ENCODE measurements at places on chromosomes 2 and 18.

DNA sequence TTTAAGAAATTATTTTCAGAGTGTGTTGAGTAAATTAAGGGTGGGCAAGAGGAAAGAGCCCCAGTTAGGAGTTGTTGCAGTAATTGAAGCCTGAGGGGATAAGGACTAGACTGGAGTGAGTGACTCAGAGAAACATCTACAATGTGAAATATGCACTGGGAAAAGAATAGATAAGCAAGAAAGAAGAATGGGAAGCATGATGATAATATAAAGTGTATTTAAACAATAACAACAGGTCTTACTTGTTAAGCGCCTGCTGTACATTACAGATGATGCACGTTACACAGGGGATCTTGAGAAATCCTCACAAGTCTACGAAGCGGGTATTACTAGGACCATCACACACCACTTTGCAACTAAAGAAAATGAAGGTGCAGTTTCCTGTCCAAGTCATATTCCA, 73.6 kb upstream of the STK17B start:
- no peak for DNase-seq

DNA sequence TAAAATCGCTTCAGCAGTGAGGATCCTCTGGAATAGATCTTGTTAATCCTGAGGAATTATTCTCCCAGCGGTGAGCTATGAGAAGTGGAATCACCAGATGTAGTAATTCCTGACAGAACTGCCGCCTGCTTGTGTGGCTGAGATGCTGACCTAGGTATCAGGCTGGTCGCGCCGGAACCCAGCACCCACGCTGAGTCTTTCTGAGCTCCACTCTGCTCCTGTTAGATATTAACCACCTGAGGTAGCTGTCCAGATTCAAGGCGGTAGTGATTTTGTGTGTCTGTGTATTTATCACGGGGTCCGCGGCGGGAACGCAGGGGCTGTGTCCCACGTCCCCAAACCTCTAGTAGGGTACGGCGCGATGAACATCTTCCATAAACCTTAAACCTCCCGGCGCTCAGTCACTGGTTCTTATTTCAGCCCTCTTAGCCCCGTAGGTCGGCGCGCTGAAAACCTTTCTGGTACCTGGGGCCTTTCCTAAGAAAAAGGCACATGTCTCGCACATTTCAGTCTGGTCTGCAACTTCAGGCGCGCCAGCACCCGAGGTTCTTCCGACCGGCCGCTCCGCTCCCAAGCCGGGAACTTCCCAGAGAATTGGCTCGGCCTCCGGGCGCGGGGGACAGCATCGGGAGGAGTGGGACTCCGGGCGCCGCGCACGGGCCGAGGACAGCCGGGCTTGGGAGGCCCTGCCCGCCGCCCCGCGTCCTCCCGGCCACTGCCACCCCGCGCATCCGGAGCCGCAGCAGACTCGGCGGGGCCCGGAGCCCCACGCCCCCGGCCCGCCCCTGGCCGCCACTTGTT, 542 bp upstream of the CNNM3 start:
- DNase-seq: no peak

- DNase-seq: no peak
These were observed 169.0 kb downstream of the PRPF40A start for GRCh38 chr2:152548111-152548875.

DNA sequence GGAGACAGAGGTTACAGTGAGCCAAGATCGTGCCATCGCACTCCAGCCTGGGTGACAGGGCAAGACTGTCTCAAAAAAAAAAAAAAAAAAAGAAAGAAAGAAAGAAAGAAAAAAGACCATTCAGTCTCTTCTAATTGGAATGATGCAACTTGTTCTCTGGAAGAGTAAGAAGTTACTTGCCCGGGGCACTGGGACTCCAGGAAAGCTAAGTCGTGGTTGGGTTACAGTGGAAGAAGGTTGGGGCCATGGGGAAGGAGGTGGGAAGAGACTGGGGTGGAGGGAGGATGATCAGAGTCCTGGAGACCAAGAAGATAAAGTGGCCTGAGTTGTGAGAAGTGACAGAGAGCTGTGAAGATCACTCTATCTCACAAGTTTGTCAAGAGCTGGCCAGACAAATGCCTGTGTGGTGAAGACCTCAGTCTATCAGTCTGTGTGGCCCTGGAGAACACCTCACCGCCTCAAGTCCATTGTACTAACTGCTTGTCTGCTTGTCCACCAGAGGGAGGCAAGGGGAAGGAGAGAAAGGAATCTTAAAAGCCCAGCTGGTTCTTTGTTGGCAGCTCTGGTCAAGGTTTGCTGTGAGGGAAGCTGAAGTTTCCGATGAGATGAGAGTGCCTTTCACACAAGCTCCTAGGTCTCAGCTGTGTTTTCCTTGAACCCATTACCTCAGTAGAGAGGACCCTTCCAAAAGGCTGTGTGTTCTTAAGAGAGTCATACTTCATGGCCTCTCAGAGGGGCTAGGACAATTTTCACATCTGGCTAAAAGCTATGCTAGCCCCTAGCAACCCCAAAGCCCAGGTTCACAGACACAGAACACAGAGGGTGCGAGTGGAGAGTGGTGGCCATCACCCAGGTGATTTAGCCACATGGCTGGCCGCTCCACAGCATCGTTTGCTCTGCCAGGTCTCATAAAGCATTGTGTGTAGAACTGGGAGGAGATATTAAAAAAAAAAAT, 72.0 kb upstream of the TMEM178A start:
- peak; percentile 73 for DNase-seq

DNA sequence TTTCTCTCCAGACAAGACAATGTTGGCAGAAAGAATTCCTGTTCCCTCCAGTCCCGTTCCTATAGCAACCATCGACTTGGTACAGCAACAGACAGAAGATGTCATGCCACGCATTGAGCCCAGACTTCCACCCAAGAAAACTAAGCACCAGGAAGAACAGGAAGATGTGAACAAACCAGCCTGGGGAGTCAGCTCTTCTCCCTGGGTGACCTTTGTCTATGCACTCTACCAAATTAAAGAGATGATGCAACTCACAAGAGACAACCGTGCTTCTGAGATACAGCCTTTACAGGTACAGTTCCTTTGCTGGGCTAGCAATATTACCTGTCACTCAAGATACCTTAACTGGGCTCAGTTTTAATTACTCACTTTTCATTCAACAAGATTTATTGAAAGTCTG, 37.1 kb downstream of the NEMP2 start:
- no peak for DNase-seq

GRCh38 chr18:77087393-77088141, 45.0 kb downstream of the MBP start:
- DNase-seq: no peak

- no peak for DNase-seq
These were observed 44.0 kb upstream of the UBE2F start for GRCh38 chr2:237922641-237923361.

DNA sequence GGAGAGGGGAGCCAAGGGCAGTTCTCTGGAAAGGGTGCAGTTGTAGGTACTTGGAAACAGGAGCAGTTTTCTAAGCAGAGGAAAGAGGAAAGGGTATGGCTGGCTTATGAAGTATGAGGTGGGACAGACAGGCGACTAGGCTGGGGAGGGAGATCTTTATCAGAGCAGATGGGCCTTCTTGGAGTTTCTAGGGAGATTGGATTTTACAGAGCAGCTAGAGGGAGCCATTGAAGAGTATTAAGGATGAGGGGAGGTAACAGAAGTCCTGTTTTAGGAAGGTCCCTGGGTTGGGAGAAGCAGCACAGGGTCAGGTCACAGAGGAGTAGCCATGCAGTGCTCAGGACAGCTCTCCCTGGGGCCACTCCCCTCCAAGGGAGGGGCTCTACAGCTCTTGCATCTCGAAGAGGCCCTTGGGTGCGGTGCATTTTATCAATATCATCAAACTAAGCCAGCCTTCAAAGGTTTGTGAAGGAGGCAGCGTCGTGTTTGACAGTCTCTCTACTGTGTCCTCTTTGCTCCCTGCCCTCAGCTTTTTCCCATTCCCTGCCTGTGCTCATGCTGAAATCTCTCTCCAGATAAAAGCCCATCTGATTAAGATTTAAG, 154.3 kb downstream of the SETBP1 start:
- no peak for DNase-seq

- DNase-seq: no peak
These were observed 66.7 kb upstream of the FAM136A start for GRCh38 chr2:70368545-70368944.

- DNase-seq: no peak
These were observed 84.3 kb downstream of the TNS1 start for GRCh38 chr2:217918308-217919024.

- DNase-seq: no peak
These were observed 142.9 kb upstream of the SH3BP4 start for GRCh38 chr2:234808907-234809306.

GRCh38 chr2:238853218-238853617, 5.3 kb downstream of the TWIST2 start:
- no peak for DNase-seq

GRCh38 chr18:32238635-32239268, 48.9 kb downstream of the MEP1B start:
- DNase-seq: no peak

DNA sequence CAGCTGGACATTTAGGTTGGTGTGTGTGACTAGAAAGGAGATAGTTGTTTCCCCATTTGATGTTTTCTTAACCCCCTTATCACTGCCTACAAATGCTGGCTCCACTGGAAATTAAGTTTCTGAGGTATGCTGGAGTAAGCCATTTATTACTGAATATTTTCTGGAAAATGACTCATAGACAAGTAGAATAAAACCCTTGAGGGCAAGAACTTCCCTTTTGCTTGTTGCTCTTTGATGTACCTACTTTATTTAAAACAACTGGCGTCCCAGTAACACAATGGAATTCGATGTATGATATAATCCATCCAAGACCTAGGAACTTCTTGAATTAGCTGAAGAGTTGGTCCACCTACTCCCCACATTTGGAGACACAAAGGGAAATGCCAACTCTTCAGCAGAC, 33.3 kb upstream of the SESTD1 start:
- no peak for DNase-seq

- DNase-seq: no peak
These were observed 200.3 kb downstream of the PRKCE start for GRCh38 chr2:45851576-45852304.

DNA sequence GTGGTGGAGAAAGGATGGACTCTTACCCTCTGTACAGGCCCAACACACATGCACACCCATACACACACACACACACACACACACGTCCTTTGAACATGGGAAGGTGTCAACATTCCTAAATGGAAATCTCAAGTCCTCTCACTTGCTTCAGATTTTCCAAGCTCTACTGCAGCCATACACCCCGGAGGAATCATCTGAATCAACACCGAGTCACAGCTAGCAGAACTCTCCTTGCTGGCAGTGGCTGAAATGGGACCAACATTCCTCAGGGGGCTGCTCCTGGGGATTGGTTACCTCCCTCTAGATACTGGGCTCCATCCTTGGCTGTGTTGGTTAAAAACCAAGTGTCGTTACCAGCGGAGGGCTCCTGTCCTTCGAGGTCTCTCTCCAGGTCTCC, 112.7 kb downstream of the BCL11A start:
- no peak for DNase-seq

DNA sequence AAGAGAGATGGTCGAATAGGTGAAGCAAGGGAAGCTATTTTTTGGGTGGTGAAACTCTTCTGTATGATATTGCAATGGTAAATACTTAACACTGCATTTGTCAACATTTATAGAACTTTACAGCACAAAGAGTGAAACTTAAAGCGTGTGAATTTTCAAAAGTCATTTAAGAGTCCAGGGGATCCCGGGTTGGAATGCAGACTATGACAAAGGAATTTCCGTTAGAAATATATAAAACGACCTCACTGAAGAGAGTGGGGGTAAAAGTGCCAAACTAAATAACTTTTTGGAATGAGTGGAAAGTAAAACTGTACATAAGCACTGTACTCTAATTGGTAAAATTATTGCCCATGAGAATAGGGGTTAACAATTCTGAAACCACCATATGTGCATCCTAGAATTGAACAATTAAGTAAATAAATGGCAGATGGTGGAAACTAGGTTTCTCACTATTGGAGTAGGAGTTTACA, 191.0 kb upstream of the FN1 start:
- DNase-seq: no peak

DNA sequence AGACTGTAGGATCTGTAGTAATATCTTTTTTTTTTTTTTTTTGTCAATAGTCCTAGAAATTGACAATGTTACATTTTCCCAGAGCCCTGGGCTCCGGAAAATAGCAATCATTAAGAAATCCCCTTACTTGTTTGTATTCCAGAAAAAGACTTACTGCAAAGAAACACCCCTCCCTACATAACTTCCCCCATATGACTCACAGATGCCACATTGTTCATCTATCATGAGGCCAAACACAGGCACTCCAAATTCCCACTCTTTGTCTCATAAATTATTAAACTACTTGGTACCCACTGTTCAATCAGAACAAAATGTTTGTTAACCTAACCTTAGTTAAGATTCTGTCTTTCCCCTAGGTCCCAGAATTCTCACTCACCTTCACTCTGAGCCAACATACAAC, 53.5 kb downstream of the TEX51 start:
- no peak for DNase-seq

DNA sequence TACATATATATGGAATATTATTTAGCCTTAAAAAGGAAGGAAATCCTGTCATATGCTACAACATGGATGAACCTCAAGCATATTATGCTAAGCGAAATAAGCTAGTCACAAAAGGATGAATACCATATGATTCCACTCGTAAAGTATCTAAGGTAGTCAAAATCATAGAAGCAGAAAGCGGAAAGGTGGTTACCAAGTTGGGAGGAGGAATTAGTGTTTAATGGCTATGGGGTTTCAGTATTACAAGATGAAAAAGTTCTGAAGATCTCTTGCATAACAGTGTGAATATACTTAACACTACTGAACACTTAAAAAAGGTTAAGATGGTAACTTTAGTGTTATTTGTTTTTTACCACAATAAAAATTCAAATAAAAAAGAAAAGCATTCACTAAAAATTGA, 99.0 kb downstream of the MGAT5 start:
- no peak for DNase-seq

GRCh38 chr18:45248240-45248903, 366.9 kb upstream of the SLC14A2 start:
- peak; percentile 36 for DNase-seq

GRCh38 chr2:9778012-9778411, 65.3 kb upstream of the TAF1B start:
- DNase-seq: no peak

DNA sequence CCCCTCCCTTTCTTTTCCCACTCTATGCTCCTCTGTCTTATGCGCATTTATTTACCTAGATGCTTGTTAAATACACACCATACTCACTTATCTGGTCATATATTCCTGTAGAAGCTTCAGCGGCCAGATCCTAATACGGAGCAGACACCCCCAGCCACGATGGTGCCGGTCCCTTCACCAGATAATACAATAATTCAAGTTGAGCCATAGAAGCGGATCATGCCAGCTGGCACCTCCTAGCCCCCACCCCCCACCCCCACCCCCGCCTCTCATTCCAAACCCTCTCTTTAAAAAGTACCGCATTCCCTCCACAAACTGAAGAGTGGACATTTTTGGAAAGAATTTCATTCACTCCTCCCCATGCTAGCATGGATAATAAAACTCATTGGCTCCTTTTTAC, 95.2 kb downstream of the BIN1 start:
- no peak for DNase-seq

GRCh38 chr2:221844212-221845020, 272.3 kb upstream of the EPHA4 start:
- no peak for DNase-seq

DNA sequence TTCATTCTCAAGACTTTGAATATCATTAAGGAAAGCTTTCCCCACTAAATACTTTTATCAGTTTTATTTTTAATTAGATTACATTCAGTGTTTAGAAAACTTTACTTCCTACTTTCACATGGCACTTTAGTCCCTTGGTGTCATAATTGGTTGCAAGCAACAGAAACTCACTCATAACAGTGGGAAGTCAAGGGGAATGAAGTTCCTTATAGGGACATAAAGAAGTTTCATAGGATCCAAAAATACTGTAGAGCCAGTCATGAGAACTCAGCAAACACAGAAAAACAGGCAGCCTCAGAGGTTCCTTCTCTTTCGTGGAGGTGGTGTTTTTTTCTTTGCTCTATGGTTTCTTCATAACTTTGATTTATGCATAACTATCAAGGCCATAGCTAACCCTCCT, 809.0 kb downstream of the BCL11A start:
- DNase-seq: no peak

Data from non-pigmented ciliary epithelial cell (primary cell).